ENCODE measurements at places on chromosomes 16 and 17. TPM values are rescaled to one million over a fixed set of nuclear protein-coding genes. Genes with fewer than 3 reads are reported as not detected.

DNASE1L2 gene
- not detected for total RNA-seq

MEIOC gene
- 0.06 TPM for total RNA-seq

ZFP1 gene
- 8.6 TPM for total RNA-seq

SEZ6L2 gene
- 57.2 TPM for total RNA-seq

CCR7 gene
- 0.19 TPM for total RNA-seq

FOXF1 gene
- not detected for total RNA-seq

RASL10B gene
- 2.4 TPM for total RNA-seq

ABCC11 gene
- total RNA-seq = 2.6 TPM

SPN gene
- not detected for total RNA-seq

FAM171A2 gene
- 2.6 TPM for total RNA-seq

NOTUM gene
- total RNA-seq = not detected

DPEP2NB gene
- total RNA-seq = not detected

MGRN1 gene
- total RNA-seq = 58.5 TPM

ACSF3 gene
- 18.9 TPM for total RNA-seq

AATK gene
- total RNA-seq = not detected

SLC5A11 gene
- 1.8 TPM for total RNA-seq

CX3CL1 gene
- 5.6 TPM for total RNA-seq

Data from cardiac ventricle fibroblast (primary cell).